ENCODE measurements at places on chromosomes 2 and 18.

DNA sequence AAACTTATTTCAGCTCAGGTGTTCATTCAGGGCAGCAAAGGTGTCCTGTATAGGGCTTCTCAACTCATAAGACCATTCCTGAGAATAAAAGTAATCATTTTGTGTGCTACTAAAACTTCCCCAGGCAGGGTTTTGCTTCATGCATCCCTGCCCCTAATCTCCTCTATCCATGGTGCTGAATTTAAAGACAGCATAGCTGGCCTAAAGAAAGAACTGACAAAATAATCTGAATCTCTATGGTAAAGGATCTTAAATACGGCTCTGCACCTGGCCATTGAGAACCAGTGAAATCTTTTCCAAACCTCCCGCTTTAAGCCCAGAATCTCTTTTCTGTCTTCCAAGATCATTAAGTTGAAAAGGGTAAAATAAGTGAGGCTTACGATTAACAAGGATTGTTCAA, 292.1 kb upstream of the KLHL29 start:
- no peak for DNase-seq

DNA sequence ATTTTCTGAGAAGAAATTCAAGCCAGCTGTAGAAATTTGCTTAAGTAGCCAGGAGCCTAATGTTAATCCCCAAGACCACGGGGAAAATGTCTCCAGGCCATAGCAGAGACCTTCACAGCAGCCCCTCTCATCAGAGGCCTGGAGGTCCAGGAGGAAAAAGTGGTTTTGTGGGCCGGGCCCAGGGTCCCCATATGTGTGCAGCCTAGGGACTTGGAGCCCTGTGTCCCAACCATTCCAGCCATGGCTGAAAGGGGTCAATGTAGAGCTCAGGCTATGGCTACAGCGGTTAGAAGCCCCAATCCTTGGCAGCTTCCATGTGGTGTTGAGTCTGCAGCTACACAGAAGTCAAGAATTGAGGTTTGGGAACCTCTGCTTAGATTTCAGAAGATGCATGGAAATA, 14.2 kb upstream of the TTC21B start:
- no peak for DNase-seq

DNA sequence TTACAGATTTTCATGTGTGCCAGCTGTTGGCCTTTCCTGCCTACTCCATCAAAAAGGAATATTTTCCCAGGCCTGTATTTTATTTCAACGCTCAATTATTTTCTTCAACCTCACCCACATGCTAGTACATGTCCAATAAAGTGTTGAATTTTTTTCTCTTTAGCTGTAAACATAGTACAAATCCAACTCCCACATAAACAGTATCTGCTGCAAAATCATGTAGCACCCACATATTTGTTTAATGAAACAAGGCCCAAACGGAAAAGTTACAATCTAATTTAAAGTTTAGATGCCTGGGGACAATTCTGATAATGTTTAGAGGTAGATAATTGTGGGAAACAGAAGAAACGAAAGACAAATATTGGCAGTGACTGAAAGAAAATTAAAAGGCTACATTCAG, 275.4 kb upstream of the ACVR2A start:
- no peak for DNase-seq

GRCh38 chr2:69644506-69644979, 1.0 kb upstream of the AAK1 start:
- DNase-seq: no peak

GRCh38 chr2:158644139-158644538, 151.0 kb upstream of the DAPL1 start:
- DNase-seq: no peak
